ENCODE measurements at places on chromosomes 6 and 20.

GRCh38 chr6:169415179-169415578, 161.5 kb upstream of the THBS2 start:
- DNase-seq: no peak

GRCh38 chr20:52269321-52269720, 77.7 kb upstream of the ZFP64 start:
- DNase-seq: no peak

- no peak for DNase-seq
Measured at GRCh38 chr20:1182106-1182505, 2.7 kb downstream of the TMEM74B start.

GRCh38 chr6:132587424-132587823, 2.1 kb downstream of the TAAR5 start:
- no peak for DNase-seq

- DNase-seq: no peak
Measured at GRCh38 chr6:34904990-34905613, 16.0 kb downstream of the ANKS1A start.

DNA sequence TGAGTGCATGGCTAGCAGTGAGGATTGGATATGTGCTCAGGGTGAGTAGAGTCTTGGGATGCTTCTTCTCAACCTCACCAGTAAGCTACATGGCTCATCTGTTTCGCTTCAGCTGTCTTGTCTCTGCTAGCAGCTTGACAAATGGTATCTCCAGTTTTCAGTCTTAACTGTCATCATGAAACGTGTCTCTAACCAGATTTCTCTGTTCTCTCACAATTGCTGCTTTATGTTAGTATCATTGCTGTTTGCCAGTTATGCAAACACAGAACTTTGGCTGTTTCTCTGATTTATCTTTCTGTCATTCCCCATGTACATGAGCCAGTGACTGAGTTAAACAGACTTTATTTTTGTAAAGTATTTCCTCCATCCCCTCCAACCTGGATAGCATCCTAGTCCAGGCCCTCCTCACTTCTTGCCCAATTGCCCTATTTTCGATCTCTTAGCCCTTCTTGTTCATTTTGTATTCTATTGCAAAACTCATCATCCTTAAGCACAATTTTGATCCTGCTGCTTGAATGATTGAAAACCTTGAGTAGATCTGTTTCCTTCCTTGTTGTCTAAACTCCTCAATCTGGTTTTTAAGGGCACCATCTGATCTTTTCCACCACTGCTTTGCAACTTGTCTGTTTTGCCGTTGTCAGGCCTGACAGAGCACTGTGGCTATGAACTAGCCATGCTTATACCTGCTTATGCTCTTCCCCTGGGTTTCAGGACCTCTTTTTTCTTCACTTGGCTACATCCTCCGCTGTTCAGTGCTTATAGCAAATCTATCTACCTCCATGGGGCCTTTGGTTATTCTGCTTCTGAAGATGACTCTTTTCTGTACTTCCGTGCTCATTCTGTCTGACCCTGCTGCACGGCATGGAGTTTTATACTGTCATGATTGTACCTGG, 37.7 kb upstream of the ADIG start:
- no peak for DNase-seq

GRCh38 chr20:1827974-1828785, 67.0 kb upstream of the SIRPA start:
- DNase-seq: no peak

- DNase-seq: no peak
Measured at GRCh38 chr20:46928580-46929132, 34.0 kb downstream of the EYA2 start.

DNA sequence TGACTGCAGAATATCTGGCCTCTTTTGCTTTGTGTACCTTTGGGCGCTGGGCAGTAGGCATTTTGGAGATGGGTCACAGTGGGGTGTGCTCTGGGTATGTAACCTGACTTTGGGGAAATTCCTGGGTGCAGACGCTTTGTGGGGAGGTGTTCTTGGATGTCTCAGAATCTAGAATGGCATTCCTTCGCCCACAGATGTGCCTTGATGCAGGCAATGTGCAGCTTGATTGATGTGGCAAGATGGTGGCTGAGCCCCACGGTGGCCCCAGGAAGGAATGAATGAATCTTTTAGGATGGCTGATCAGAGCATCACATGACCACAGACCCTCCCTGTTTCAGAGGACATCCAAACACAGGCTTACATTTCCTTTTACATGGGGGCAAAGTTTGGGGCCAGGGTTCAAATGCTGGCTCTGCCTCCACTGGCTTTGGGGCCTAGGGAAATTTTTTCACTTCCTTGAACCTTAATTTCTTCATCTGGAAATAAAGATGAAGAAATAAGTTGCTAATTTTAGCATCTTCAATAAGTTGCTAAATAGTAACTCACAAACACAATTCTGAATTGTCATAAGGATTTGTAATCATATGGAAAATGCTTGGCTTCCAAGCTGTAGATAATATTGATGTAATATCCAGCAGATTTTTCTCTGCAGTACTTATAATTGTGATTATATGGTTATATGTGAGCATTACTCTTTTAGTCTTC, 5.6 kb downstream of the PPP1R16B start:
- DNase-seq: no peak

DNA sequence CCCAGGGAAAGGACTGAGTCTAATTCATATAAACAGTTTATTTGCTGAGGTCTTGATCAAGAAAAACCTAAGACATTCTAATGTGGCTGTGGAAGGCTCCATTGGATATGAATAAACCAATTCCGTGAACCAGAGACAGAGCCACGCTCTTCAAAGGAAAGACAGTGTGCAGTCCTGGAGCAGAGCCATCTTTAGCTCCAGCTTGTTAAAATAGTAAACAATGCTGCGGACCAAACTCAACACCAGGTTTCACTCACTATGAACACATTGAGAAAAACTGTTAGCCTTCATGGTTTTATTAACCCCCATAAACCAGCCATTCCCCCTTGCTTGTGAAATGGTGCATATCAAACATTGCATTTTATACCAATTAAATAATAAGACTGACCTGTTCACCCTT, 61.9 kb downstream of the COL9A1 start:
- no peak for DNase-seq

DNA sequence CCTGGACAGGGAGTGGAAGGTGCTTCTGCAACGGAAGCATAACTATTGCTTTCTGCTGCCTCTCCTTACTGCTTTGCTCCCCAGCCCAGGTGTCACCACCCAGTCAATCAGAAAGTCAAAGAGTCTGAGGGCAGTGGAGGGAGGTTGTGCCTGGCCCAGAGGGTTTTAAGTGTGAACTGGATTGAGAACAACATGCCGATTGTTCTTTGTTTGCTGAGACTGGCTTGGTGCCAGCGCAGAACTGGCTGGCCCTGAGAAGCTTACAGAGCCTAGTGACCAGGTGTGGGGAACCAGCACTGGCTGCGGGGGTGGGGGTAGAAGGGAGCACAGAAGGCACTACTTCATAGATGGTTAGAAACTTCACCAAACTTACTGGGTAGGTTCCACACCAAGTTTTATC, 31.1 kb upstream of the ENPP4 start:
- no peak for DNase-seq

- no peak for DNase-seq
Measured at GRCh38 chr6:159894991-159895390, 4.2 kb downstream of the MAS1 start.

DNA sequence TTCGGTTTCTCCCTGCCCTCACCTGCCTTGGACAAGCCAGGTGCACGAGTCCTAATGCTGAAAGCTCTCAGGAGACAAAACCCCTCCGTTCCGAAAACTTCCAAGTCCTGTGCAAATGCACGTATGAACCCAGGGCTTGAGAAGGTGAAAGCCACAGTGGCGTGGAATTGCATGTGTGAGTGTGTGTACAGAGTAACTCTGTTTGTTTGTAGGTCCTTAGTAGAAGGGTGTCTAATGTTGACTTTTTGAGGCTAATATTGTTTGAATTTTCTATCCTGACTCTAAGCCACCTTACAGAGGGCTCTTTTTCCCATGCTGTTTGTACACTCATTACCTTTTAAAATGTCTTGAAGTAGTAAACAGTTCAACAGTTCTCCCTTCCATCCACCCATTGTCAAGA, 129.1 kb downstream of the FOXA2 start:
- no peak for DNase-seq

GRCh38 chr6:1382331-1382882, 7.0 kb upstream of the FOXF2 start:
- DNase-seq: no peak

DNA sequence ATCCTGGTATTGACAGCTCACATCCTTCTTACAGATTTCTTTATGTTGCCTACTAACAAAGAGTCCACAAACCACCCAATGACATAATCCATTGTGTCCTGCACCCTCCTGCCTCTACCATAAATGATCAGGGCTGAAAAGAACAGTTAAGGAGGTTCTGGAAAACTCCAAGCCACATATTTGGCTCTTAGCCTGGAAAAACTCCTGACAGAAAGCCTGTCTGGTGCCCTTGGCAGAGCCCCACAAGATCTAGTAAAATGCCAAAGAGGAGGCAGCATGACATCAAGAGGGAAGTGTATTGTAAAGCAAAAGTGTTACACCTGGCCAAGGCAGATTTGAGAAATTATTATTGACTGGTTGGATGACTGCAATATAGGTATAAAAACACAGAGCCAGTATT, 126.4 kb upstream of the VGLL2 start:
- no peak for DNase-seq

GRCh38 chr20:8401556-8401955, 269.5 kb downstream of the PLCB1 start:
- DNase-seq: no peak

GRCh38 chr6:26136321-26136720, 49.1 kb downstream of the HFE start:
- DNase-seq: no peak

DNA sequence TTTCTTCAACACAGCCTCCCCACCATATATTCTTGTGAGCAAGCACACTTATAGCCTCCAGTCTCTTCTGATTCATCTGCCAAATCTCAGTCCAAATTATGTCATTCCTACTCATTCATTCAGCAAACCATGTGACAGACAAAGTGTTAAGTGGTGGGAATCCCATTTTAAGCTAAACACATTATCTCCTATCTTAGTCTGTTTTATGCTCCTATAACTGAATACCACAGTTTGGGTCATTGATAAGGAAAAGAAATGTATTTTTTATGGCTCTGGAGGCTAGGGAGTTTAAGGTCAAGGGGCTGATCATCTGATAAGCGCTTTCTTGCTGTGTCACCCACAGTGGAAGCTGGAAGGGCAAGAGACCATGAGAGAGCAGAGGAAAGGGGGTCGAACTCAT, 23.9 kb upstream of the SMIM13 start:
- no peak for DNase-seq

GRCh38 chr6:25179051-25179778, 100.0 kb upstream of the CARMIL1 start:
- no peak for DNase-seq

Measured in HEK293T (cell line).